ENCODE measurements at places on chromosomes 7 and 10.

- DNase-seq = no peak
Measured at GRCh38 chr10:94315975-94316464, 46.7 kb downstream of the NOC3L start.

- DNase-seq = peak; percentile 81
Measured at GRCh38 chr10:68550747-68551411, 9.3 kb upstream of the TET1 start.

- DNase-seq = peak; percentile 19
Measured at GRCh38 chr7:157977717-157978496, 609.7 kb downstream of the PTPRN2 start.

DNA sequence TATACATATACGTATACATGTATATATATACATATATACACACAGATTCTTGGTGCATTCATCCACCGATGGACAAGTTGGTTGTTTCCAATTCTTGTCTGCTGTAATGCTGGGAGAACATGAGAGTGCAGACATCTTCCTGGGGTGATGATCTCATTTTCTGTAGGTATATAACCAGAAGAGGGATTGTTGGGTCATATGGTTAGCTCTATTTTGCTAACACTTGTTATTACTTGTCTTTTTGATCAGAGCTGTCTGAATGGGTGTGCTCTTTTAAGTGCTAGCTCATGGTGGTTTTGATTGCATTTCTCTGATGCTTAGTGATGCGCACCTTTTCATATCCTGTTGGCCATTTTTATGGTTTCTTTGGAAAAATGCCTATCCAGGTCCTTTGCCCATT, 106.4 kb downstream of the TAX1BP1 start:
- DNase-seq = no peak

GRCh38 chr7:67621704-67622103, 625.1 kb downstream of the TYW1 start:
- no peak for DNase-seq

DNA sequence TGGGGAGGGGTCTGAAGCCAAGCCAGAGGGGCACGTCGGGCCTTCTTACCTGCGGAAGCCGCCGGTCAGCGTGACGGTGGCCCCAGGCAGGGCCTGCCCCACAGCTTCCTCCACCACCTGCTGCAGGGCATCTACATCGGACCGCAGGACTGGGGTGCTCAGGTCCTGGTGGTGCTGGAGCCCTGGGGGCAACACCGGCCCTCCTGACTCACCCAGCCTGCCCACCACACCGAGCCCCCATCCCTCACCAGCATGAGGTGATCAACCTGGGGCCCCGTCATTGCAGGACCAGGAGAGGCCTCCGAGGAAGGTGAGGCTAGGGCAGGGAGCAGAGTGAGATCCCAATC, 8.0 kb downstream of the POLM start:
- DNase-seq = no peak

DNA sequence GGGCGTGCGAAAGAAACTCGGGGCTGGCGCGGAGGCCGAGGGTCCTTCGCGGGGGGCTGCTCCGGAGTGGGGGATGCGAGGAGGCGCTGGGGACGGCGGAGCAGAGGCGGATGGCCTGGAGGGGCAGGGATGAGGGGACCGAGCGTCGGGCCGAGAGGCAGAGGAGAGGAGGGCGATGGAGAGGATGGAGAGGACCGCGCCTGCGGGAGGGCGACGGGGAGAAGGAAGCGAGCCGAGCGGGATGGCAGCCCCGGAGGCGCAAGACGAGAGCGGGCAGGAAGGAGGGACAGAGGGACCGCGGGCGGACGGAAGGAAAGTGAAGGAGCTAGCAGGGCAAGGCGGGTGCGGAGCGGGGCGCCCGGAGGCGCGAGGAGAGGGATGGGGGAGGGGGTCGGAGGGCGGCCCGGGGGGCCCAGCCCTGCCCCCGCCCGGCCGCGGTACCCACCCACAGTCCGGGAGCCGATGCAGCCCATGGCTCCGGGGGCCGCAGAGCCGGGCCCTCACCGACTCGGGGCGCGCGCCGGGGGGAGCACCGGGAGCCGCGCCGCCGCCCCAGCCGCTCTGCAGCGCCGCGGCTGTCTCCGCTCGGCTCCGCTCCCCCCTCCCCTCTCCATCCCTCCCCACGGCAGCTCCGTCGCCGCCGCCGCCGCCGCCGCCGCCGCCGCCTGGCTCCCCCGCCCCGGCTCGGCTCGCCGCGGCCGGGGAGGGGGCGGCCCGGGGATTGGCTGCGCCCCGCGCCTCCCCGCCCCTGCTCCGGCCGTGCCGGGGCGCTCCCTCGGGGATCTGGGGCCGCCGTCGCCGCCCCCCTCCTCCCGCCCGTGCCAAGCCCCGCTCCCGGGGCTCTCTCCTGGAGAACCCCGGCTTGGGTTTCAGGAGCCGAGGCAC, at the start of gene FAM131B:
Gene FAM131B, minus strand, starts transcription at position 583 of the 885 bp plus-strand sequence. Its CDS starts 110 bp downstream, at position 473.
- peak; percentile 39 for DNase-seq

- no peak for DNase-seq
Measured at GRCh38 chr7:38335128-38335491, 61.7 kb upstream of the TARP start.

- DNase-seq = peak; percentile 90
Measured at GRCh38 chr7:143884969-143885559, 16.9 kb downstream of the TCAF1 start.

- no peak for DNase-seq
Measured at GRCh38 chr10:34087095-34087418, 728.0 kb downstream of the PARD3 start.

- DNase-seq = no peak
Measured at GRCh38 chr10:131141645-131142516, 169.6 kb downstream of the TCERG1L start.

DNA sequence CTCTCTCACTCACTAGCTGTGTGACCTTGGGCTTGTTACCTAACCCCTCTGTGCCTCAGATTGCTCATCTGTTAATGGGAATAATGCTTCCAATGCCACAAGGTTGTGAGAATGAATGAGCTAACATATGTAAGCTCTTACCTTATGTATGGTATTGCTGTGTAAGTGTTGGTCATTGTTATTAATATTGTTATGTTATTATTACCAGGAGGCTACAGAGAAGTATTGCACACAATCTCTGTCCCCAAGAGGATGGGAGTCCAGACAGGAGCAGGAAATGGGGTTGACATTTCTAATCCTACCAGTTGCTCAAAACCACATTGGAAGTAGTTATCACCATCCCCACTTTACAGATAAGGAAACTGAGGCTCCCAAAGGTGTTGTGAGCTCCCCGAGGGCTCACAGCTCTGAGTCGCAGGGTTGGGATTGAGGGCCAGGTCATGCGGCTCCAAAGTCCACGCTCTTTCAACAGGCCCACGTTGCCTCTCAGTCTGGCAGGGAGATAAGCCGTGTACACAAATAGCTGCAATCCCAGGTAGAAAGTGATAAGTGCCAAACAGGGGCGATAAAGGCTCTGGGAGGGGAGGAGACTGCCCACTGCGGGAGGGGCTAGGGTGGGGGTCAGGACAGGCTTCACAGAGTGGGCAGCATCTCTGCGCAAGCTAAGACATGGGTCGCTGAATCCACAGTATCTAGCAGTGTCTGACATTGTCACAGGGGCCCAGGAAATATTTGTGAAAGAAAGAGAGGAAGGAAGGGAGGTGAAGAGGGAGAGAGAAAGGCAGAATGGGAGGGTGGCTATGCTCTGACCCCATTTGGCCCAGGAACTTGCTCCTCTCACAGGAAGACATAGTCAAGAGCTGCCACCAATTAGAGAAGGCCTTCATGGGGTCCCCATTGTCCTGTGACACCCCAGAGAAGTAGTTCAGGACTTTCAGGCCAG, 9.6 kb upstream of the ZMIZ1 start:
- no peak for DNase-seq

DNA sequence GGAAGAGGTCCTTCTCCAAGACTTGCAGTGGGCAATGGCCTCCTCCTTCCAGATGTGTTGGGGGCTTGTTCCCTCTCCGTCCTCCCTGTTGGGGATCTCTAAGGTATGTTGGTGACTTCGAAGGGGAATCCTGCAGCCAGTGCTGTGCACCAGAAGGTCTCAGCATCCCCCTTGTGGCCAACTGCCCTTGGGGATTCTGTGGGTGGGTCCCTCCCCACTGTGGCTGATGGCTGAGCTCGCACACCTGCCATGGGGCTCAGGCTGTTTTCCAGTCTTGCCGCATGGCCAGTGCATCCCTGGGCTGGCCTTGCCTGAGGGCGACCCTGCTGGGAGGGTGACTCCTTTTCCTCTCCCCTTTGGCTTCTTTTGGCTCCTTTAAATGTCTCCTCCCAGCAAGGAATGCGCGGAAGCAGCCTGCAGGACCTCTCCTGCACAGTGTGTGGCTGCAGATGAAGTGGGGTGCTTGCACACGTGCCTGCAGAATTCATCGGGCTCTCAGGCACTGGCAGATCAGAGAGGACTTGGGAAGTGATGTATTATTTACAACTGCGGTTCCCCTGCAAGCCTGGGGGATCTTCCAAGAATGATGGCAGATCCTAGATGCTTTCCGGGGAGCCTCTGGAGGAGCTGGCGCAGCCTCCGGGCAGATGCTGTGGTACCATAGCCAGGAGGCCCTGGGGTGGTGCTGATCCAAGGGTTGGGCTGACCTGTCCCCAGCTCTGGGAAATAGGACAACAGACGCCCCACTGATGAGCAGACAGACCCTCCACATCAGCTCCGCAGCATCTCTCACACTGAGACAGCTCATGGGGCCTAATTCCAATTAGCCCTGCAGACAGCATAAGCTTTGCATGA, 410.0 kb downstream of the TCERG1L start:
- peak; percentile 47 for DNase-seq

- DNase-seq = no peak
Measured at GRCh38 chr10:17562614-17563013, 54.6 kb downstream of the HACD1 start.

DNA sequence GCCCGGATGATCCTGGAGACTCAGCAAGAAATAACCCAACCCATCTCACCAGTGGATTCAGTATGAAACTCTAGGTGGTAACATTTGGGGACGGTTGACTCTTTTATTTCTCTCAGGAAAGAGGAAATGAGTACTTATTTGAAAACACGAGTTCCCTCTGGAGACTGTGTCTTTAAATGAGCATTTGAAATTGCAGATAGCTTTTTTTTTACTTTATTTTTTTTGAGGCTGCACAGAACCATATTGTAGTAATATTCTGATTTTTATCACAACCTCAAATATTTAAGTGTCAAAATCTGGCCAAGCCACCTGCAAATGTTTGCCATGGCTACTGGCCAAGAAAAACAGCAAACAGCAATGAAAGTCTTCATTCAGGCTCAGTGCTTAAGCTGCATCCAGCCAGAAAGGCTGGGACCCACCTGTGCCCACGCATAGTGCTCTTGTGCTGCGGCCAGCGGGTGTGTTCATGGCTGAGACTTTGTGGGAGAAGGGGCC, 160.8 kb downstream of the CREB5 start:
- DNase-seq = no peak

DNA sequence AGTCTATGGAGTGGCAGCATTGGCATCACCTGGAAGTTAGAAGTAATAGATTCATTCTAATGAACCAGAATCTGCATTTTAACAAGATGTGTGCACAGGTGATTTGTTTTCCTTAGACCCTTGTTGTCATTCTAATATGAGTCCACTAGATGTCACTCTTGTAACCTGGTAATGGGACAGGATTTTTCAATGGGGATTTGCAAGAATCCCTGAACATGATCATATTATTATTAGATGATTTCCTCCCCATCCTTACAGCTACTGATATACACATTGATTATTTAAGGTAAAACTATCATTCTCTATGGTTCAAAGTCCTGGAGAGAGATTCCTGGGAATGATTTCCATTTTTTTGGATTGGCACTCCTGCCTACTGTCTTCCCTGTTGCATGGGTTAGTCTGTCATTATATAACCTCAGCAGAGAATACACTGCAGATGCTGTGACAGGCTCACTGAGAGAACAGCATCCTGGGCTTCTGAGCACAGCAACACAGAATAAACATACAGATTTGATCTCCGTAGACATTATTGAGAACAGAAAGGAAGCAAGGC, 194.9 kb downstream of the SUGCT start:
- no peak for DNase-seq
